Stimulated activated CD8-positive, alpha-beta memory T cell treated with anti-CD3 and anti-CD28 coated beads, Interleukin-12 subunit alpha, Interleukin-12 subunit beta, amount 100 ng/mL, for 1 hour (primary cell): ENCODE measurements at places on chromosomes 1 and 21.

DNA sequence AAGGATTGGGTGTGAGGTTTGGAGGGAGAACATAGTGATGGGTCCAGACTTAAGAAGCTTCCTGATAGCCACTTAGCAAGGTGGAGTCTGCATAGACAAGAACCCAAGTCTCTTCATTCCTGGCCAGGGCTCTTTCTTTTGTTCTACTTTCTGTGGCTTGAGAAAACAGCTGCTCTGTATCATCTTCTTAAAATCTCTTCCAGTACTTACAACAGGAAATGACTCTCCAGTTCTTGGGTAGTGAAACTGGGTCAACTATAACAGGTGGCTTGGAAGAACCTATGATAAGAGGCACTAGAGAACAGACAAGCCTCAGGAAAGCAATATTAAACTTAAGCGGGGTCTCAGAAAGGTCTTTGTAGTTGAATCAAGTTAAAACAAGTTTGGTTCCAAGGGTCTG lies 148.1 kb upstream of the USP24 start:
- no peak for DNase-seq

- DNase-seq: no peak
These were observed 37.4 kb downstream of the CFAP74 start for GRCh38 chr1:1966071-1966740.

- no peak for DNase-seq
These were observed 537.2 kb downstream of the NPHP4 start for GRCh38 chr1:5455056-5455455.

- no peak for DNase-seq
These were observed 5.8 kb downstream of the COQ8A start for GRCh38 chr1:226945858-226946245.
